ENCODE measurements at places on chromosomes 3 and 15.
A peak's percentile ranks its signal among the peaks of the same experiment; 100 is the strongest.

- no peak overlapping the region for H3K27ac ChIP-seq
- H3K27me3 ChIP-seq = no peaks in the 10 kb centered on the region
- H3K36me3 ChIP-seq = no peaks in the 10 kb centered on the region
- DNase-seq = no peak
- no peak overlapping the region for H3K4me3 ChIP-seq
Observed at GRCh38 chr3:31165399-31165860, 271.0 kb upstream of the GADL1 start.

- H3K36me3 ChIP-seq = no peaks in the 10 kb centered on the region
- DNase-seq = no peak
- H3K4me1 ChIP-seq = no peaks in the 10 kb centered on the region
- H3K27ac ChIP-seq = no peak overlapping the region
- no peaks in the 10 kb centered on the region for H3K27me3 ChIP-seq
Observed at GRCh38 chr3:99466331-99466730, 172.1 kb upstream of the COL8A1 start.

GRCh38 chr15:78921517-78921916 lies 23.3 kb downstream of the CTSH start:
- H3K4me3 ChIP-seq = no peak overlapping the region
- no peaks in the 10 kb centered on the region for H3K4me1 ChIP-seq
- DNase-seq = no peak
- H3K27ac ChIP-seq = no peak overlapping the region
- H3K36me3 ChIP-seq = no peaks in the 10 kb centered on the region

GRCh38 chr15:40769274-40770146 lies at the start of gene C15orf62:
C15orf62 (plus strand) TSS chr15:40769980; CDS start chr15:40770496, 516 bp downstream.
- peak within 1 kb of the TSS; percentile 93 for H3K27ac ChIP-seq
- H3K36me3 ChIP-seq = no peaks in the 10 kb centered on the region
- H3K4me3 ChIP-seq = peak within 1 kb of the TSS; percentile 58

GRCh38 chr3:187165144-187165543 lies 25.8 kb upstream of the RPL39L start:
- H3K4me3 ChIP-seq = no peak overlapping the region
- H3K4me1 ChIP-seq = no peaks in the 10 kb centered on the region
- H3K27me3 ChIP-seq = no peaks in the 10 kb centered on the region

- no peak for DNase-seq
- H3K36me3 ChIP-seq = no peaks in the 10 kb centered on the region
Observed at GRCh38 chr3:141052201-141053069, 1.3 kb downstream of the SPSB4 start.

DNA sequence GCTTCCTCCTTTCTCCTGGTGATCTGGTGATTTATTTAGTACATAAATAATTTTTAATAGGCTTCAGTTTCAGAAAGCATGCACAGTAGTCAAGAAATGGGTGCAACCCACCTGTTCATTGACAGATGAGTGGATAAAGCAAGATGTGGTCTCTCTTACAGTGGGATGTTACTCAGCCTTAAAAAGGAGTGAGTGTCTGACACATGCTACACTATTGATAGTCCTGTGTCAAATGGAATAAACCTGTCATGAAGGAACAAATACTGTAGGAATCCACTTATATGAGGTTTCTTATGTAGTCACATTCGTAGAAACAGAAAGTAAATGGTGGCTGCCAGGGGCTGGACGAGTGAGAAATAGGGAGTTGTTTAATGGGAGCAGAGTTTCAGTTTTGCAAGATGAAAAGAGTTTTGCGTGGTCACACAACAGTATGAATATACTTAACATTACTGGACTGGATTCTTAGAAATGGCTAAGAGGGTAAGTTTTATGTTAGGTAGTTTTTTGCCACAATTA lies 56.0 kb upstream of the PPARG start:
- H3K36me3 ChIP-seq = no peaks in the 10 kb centered on the region
- H3K27ac ChIP-seq = no peak overlapping the region
- no peak for DNase-seq
- no peak overlapping the region for H3K4me3 ChIP-seq
- H3K27me3 ChIP-seq = no peaks in the 10 kb centered on the region

- no peaks in the 10 kb centered on the region for H3K27me3 ChIP-seq
- DNase-seq = peak; percentile 27
- H3K27ac ChIP-seq = peak overlapping the region; percentile 91
- H3K36me3 ChIP-seq = no peaks in the 10 kb centered on the region
Observed at GRCh38 chr15:64460724-64461720, 644 bp downstream of the ZNF609 start.

DNA sequence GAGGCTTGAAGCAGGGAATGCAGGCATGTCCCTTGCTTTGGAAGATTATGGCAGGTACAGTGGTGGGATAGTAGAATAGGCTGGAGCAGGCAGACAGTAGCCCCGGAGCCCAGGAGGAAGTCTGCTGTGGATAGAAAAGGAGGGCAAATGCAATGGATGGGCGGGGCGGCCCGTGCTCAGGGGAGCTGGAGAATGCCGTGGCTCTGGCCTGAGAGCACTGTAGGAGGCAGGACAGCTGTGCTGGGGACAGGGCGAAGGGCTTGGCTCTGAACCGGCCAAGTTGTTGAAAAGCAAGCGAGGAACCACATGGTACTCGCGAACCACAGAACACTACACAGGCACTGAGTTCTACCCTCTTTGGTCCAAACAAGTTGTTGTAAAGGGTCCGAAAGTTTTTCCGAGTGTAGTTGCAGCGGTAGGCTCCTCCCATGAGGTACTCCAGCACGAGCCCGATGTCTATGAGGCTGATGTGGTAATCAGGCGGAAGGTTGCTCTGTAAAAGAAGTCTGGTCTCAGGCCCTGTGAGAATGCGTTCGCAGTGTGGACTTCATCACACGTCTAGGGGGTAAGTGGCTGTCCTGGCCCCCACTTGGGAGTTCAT lies 54.7 kb downstream of the TRPM1 start:
- DNase-seq = no peak
- H3K27me3 ChIP-seq = no peaks in the 10 kb centered on the region
- no peaks in the 10 kb centered on the region for H3K36me3 ChIP-seq
- no peaks in the 10 kb centered on the region for H3K4me1 ChIP-seq

GRCh38 chr3:152139651-152140050 lies 129.1 kb upstream of the MBNL1 start:
- H3K36me3 ChIP-seq = no peaks in the 10 kb centered on the region
- DNase-seq = no peak
- H3K4me3 ChIP-seq = no peak overlapping the region
- no peak overlapping the region for H3K27ac ChIP-seq

DNA sequence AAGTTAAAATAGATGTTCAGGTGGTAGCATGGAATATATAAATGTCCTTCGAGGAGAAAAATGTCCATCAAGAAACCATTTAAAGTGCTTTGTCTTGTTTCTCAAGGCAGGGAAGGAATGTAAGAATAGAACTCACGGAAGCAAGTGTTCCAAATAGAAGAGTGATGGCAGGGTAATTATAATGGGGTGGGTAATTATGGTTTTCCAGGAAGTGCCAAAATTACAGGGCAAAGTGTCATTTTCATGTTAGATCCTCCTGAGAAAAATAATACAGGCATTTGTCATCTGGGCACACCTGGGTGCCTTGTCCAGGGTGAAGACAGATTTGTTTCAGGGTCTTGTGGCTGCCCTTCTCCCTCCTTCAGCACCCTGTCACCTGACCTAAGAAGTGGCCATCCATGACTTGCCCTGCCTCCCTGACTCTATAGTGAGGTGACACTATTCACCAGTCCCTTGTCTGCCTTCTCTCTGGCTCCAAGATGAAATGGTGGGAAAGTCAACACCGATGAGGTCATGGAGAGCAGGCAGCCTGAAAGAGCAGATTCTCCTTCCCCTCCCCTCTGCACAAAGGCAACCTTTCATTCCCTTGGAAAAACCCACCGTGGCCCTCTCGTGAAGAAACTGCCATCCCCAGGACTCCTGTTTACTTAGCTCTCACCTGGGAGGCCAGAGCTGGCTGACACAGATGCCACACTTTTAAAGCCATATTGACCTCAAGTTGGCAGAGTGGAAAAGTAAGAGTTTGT lies 45.1 kb upstream of the AMOTL2 start:
- no peaks in the 10 kb centered on the region for H3K4me1 ChIP-seq
- no peaks in the 10 kb centered on the region for H3K27me3 ChIP-seq
- H3K27ac ChIP-seq = no peak overlapping the region
- no peaks in the 10 kb centered on the region for H3K36me3 ChIP-seq
- no peak for DNase-seq
- H3K4me3 ChIP-seq = no peak overlapping the region

DNA sequence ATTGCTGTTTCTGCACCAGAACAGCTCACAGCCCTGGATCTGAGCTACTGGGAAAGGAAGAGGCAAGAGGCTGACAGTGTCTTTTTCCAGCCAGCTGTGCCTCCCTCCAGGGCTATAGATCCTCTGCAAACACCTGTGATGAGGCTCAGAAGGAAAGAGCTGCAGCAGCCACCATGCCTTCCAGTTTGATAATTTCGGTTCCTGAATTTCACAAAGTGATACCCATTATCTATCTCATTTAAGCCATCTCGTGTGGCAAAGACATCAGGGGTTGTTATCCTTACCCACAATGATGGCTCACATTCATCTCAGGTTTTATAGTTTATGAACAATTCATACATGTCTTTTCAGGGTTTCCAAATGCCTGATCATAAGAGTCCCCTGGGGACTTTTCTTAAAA lies 1.8 kb upstream of the LARP6 start:
- H3K4me3 ChIP-seq = no peak overlapping the region
- H3K27ac ChIP-seq = no peak overlapping the region
- no peak for DNase-seq

DNA sequence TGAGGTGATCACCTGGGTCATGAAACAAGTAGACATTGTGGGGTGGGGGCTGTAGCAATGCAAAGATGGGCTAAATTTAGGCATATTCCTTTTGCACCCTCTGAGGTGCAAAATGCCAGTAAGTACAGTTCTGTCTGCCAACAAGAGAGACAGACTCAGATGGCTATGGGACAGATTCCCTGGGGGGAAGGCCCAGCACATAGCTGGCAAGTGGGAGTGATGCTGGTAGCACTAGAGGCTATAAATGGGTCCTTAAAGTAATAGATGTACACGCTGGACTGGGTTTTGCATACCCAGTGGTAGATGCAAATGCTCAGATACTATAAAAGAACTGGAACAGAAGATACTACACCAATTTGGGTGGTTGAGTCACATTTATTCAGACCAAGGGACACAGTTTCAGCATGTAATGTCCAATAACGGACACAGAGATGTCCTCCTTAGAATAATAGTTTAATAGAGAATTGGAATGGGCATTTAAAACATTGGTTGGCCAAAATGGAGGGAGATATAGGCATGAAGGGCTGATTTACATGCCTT lies 67.4 kb upstream of the RNU6-1 start:
- H3K27ac ChIP-seq = no peak overlapping the region
- H3K36me3 ChIP-seq = no peaks in the 10 kb centered on the region
- no peak for DNase-seq

- H3K4me3 ChIP-seq = no peak overlapping the region
- H3K27me3 ChIP-seq = no peaks in the 10 kb centered on the region
- DNase-seq = no peak
- no peaks in the 10 kb centered on the region for H3K36me3 ChIP-seq
- no peak overlapping the region for H3K27ac ChIP-seq
Observed at GRCh38 chr3:161163297-161163696, 57.8 kb upstream of the NMD3 start.

GRCh38 chr3:151568184-151568583 lies 107.3 kb upstream of the IGSF10 start:
- H3K4me3 ChIP-seq = no peak overlapping the region
- no peaks in the 10 kb centered on the region for H3K36me3 ChIP-seq
- no peaks in the 10 kb centered on the region for H3K4me1 ChIP-seq
- no peak for DNase-seq

- DNase-seq = no peak
- no peak overlapping the region for H3K4me3 ChIP-seq
- no peaks in the 10 kb centered on the region for H3K36me3 ChIP-seq
- no peaks in the 10 kb centered on the region for H3K4me1 ChIP-seq
Observed at GRCh38 chr15:65058394-65059368, 9.1 kb downstream of the RASL12 start.

- peak overlapping the region; percentile 84 for H3K27ac ChIP-seq
- H3K4me1 ChIP-seq = peaks cover 14% of the 10 kb centered on the region
- H3K27me3 ChIP-seq = no peaks in the 10 kb centered on the region
- H3K36me3 ChIP-seq = no peaks in the 10 kb centered on the region
Observed at GRCh38 chr15:85583442-85583841, 203.0 kb downstream of the AKAP13 start.

- no peaks in the 10 kb centered on the region for H3K36me3 ChIP-seq
- DNase-seq = no peak
- no peak overlapping the region for H3K27ac ChIP-seq
Observed at GRCh38 chr3:56864090-56864489, 62.3 kb upstream of the ARHGEF3 start.

GRCh38 chr3:15368561-15369135 lies 36.3 kb upstream of the SH3BP5 start:
- H3K27ac ChIP-seq = no peak overlapping the region
